ENCODE measurements at places on chromosomes 4 and X. TPM values are rescaled to one million over a fixed set of nuclear protein-coding genes. Genes with fewer than 3 reads are reported as not detected.

- DNase-seq, result no peak
Observed at GRCh38 chr4:66355328-66355727, 685.0 kb upstream of the EPHA5 start.

The TKTL2 gene
- not detected for total RNA-seq

The TMEM255A gene
- total RNA-seq, result not detected

The DCAF16 gene
- 27.7 TPM for total RNA-seq

GRCh38 chrX:100682939-100683338, 38.9 kb downstream of the SRPX2 start:
- no peak for DNase-seq

DNA sequence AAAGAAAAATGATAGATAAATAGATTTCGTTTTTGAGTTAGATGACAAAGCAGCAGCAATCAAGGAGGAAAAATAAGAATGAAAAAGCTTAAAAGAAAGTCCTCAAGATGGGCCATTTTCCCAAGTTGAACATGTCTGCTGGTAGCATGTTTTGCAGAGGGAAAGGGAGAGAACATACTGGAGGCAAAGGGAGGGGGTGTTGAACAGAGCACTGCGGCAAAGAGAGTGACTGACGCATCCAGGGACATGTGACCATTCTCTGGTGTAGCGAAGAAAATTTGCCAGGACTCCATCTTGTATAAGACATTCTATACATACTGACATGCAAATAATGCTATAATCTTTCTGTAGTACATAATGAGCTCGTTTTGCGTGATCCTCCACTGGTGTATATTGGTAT, 1.2 kb downstream of the LINC00632 start:
- DNase-seq, result no peak

The WAS gene
- not detected for total RNA-seq

DNA sequence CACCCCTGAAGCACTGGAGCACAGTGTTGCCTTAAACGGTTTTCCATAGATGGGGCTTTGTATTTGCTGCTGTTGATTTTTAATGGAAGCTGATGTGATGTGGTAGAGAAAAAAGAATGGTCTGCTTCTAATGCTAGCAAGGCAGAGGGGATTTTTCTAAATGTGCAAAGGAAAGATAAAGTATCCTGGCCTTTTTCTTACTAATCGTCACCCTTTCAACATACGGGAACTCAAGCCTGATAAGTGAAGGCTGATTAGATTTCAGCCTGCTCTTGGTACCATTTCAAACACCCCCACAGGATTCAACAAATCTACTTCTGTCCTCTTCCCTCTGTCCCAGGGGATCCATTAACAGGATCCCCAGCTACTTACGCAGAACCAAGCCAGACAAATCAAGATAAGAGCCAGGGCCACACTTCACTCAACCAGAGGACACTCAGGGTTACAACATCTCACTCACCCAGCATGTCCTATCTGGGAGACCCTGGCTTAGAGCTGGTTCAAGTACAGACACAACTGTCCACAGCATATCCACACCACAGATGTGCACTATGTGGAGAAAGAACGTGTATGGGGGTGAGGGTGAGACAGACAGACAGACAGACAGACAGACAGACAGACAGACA, 180.0 kb downstream of the SH3KBP1 start:
- DNase-seq, result no peak

The NSG1 gene
- total RNA-seq, result 33.4 TPM
